CD4-positive, alpha-beta T cell treated with Interleukin-2 at 100 ng/mL for 4 hours (primary cell): ENCODE measurements at places on chromosomes 6 and 20.

- DNase-seq = no peak
These were observed 24.8 kb upstream of the EZR start for GRCh38 chr6:158843751-158844683.

- peak; percentile 83 for DNase-seq
These were observed at the start of gene PRDM1 for GRCh38 chr6:106085984-106086813. PRDM1 (plus strand) TSS chr6:106086336; CDS start chr6:106086554, 218 bp downstream.

GRCh38 chr6:123616942-123617341, 19.8 kb downstream of the TRDN start:
- DNase-seq = no peak

- no peak for DNase-seq
These were observed 120.0 kb upstream of the CITED2 start for GRCh38 chr6:139494376-139494990.

DNA sequence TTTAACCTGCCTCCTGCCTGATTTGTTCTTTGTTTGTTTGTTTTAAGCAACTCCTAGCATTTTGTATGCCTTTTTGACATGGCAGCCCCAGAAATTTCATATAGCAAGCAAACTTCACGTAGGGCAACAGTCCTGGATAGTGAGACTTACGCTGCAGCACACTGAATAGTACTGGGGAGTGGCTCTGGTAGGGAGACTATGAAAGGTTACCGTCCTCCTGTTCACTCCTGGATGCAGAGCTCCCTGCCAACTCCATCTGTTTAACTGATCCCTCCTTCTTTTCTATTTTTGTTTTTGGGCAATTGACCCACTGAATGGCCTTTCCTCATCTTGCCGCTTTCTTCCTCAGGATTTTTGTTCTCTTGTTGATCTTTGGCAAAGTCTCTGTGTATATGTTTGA, 44.5 kb upstream of the BMP6 start:
- DNase-seq = no peak

GRCh38 chr20:52207020-52207810, 15.6 kb upstream of the ZFP64 start:
- DNase-seq = no peak

DNA sequence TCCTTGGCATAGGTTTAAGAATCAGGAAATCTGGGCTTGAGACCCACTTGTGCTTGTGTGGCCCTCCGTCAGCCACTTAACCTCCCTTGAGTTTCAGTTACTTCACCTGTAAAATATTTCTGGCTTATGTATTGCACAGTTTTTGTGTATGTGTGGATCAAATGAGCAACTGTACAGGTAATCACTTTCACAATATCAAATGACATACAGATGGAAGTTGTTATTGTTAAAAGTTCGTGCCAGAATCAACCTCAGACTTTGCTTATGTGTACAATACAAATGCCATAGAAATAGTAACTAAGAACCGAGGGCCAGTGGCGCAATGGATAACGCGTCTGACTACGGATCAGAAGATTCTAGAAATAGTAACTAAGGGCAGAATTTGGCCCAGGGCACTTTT, 65.6 kb upstream of the KIF13A start:
- no peak for DNase-seq

GRCh38 chr6:22239261-22239921, 57.4 kb downstream of the PRL start:
- no peak for DNase-seq

GRCh38 chr20:40414843-40415615, 274.0 kb downstream of the MAFB start:
- DNase-seq = no peak

- no peak for DNase-seq
These were observed 115.3 kb downstream of the CD83 start for GRCh38 chr6:14232889-14233288.

- DNase-seq = no peak
These were observed 116.6 kb downstream of the BMP2 start for GRCh38 chr20:6884114-6884513.

GRCh38 chr6:137099689-137100403, 55.1 kb upstream of the IL20RA start:
- no peak for DNase-seq
